ENCODE measurements at places on chromosomes 3 and 15.

GRCh38 chr3:150933473-150933995 lies 28.3 kb upstream of the MINDY4B start:
- no peak for DNase-seq

DNA sequence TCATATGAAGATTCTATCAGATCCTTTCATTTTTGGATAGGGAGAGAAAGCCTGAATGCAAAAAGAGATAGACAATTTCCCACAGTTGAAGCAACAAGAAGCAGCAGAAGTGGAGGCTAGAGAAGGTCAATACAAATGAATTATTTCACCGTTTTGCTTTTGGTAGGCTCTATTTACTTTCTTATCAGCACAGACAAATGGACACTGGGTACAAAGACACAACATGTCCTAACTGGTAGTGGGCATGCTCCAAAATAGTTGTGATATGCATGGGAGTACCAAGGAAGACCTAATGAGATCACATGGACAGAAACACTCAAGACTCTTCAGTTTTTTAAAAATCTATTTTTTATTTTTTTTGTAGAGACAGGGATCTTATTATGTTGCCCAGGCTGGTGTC lies 99.4 kb downstream of the XRN1 start:
- no peak for DNase-seq

GRCh38 chr3:31919528-31919927 lies 61.5 kb downstream of the OSBPL10 start:
- DNase-seq: no peak

DNA sequence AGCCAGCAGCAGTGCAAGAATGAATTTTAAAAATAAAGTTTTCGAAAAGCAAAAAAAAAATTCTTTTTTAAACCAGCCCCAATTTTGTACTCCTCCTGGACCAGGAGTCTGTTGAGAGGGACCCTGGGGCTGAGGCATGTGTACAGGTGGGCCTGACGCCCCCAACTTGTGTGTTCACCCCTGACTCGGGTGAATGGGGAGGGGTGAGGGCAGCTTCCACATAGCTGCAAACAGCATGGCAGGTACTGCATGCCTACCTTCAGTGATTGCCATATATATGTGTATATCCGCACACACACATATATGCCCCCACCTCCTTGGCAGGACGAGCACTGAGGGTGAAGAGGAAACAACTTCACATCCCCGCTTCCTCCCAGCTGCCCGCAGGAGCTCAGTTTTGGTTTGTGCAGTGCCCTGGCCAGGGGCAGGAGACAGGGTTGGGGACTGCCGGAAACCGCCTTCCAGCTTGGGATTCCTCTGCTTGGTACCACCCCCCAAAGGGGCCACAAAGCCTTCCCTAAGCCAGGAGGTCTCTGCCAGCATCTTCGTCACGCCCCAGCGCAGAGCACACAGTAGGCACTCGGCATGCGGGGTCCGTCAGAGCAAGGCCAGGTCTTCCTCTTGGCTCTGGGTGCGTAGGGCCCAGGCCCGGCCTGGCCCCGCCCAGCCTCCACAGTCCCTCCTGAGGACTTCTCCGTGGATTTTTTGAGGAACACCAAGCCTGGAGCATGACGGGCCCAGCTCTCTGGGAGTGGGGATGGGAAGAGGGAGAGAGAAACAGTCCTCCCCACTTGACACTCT lies 61.8 kb upstream of the RPL32 start:
- no peak for DNase-seq

DNA sequence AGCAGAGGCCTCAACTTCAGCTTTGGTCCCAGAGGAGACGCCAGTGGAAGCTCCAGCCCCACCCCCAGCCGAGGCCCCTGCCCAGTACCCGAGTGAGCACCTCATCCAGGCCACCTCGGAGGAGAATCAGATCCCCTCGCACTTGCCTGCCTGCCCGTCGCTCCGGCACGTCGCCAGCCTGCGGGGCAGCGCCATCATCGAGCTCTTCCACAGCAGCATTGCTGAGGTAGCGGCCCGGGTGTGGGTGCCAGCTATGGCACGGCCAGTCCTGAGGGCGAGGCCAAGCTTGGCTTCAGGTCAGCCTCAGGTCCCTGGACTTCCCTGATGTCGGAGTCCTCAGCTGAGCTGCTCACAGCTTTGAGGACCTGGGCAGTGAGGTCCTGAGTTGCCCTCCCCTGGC lies 5.7 kb upstream of the STAB1 start:
- DNase-seq: no peak

GRCh38 chr15:25673972-25674371 lies 189.2 kb downstream of the ATP10A start:
- no peak for DNase-seq

DNA sequence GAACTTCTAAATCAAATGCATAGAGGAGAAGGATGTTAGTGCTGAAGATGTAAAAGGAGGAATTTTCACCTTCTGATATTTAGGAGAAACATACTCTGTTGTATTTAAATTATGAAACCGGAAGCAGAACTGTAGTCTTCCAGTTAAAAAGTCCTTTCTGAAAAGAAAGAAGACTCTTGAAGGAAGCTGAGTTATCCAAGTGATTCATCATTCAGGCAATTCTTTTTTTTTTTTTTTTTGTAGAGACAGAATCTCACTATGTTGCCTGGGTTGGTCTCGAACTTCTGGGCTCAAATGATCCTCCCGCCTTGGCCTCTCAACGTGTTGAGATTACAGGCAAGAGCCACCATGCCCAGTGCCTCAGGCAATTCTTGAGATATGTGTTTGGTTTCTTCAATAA lies 424.8 kb upstream of the TPM1 start:
- DNase-seq: no peak

DNA sequence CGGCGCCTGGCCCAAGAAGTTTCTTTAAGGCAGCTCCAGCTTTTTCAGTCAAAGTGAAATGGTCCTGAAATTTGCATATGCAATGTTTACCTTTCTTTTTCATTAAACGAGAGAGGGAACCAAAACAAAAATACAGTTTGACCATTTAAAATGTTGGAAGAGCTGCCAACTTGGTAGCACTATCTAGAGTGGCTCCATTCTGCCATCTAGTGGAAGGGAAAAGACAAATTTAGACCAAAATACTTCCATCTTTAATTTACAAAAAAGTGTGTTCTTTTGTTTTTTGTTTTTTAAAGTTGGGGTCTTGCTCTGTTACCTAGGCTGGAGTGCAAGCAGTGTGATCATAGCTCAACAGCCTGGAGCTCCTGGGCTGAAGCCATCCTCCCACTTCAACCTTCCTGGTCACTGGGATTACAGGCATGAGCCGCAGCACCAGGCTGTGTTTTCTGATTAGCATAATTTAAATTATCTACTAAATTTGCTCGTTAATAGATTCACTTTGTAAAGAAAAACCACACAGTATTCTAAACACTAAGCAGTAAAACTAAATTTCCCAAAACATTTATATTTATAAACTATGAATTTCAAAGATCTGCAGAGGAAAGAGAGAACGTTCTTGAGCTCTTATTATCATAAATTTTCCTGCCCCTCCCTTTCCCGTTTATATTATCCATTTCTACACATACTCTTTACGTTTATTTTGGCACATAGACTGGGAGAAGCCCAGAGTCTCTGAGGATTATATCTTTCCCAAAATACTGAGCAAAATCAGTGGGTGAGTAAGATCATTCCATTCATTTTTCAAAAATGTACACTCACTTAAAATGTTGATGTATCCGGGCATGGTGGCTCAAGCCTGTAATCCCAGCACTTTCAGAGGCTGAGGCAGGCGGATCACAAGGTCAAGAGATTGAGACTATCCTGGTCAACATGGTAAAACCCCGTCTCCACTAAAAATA lies 15.4 kb upstream of the RFC4 start:
- DNase-seq: peak; percentile 60

DNA sequence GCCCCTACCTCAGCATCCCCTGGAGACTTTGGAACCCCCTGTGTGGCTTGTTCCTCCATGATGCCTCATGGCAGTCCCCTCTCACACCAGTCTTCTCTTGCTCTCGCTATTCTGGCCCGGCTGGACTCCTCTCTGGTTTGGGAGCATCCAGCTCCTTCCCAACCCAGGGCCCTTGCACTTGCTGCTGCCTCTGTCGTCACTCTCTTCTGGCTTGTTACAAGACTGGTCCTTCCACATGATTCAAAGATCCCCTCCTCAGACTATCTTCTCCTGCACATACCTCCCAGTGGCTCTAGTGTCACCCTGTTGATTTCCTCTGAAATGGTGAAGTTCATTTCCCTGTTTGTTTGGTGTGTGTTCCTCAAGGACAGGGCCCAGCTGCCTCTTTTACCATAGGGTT lies 6.5 kb upstream of the GNAI2 start:
- DNase-seq: no peak
